Upper lobe of left lung (tissue), 6 donors: ENCODE measurements at places on chromosomes 5 and 9.

GRCh38 chr9:87068177-87068840, 121.0 kb upstream of the GAS1 start:
- H3K36me3 ChIP-seq = no peaks in the 10 kb centered on the region
- no peak overlapping the region for H3K27ac ChIP-seq
- no peaks in the 10 kb centered on the region for H3K4me1 ChIP-seq
- H3K27me3 ChIP-seq = no peaks in the 10 kb centered on the region
- H3K4me3 ChIP-seq = no peak overlapping the region

DNA sequence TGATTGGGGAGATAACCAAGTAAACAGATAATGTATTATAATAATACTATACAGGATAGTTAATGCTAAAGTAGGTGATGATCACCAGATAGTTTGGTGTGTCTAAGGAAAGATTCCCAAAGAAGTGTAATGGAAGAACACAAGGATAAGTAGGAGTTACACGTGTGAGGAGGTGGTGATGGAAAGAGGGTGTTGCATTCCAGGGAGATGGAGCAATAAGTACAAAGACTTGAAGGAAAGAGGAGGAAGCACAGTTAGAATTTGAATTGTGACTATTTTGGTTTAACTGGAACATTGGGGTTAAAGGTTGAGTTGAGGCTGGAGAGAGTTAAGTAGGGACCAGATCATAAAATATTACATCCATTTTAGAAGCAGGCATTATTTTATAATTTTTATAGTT, 76.9 kb downstream of the IPO11 start:
- no peaks in the 10 kb centered on the region for H3K4me1 ChIP-seq
- H3K36me3 ChIP-seq = no peaks in the 10 kb centered on the region
- no peaks in the 10 kb centered on the region for H3K27me3 ChIP-seq

- DNase-seq = no peak
- H3K4me1 ChIP-seq = no peaks in the 10 kb centered on the region
- H3K4me3 ChIP-seq = no peak overlapping the region
- H3K36me3 ChIP-seq = no peaks in the 10 kb centered on the region
- H3K27me3 ChIP-seq = no peaks in the 10 kb centered on the region
- no peak overlapping the region for H3K27ac ChIP-seq
These were observed 12.0 kb upstream of the FSTL4 start for GRCh38 chr5:133624316-133624715.

DNA sequence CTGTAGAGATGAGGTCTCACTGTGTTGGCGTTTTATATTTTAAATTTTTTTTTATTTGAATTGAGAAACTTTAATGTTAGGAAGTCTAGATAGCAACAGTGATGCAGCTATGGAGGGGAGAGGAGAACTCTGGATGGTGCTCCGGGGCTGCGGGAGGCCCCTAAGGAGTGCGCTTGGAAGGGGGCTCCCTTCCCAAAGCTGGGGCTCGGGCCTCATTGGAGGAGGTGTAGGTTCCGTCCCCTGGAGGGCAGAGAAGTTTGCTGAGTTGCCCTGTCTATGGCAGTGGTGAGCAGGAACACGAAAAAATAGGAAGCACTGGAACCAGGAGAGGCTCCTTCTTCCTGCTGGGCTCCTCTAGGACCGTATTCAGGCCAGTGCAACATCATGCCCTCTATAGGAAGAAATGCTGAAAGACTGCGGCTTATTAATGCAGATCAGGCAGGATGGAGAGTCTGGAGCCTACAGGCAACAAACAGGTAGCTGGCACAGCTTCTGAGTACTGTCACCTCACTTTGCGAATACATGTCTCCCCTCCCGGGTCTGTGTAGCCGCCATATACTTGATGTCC, 16.1 kb downstream of the AHRR start:
- H3K27ac ChIP-seq = no peak overlapping the region
- DNase-seq = no peak
- no peak overlapping the region for H3K4me3 ChIP-seq
- H3K36me3 ChIP-seq = no peaks in the 10 kb centered on the region
- H3K27me3 ChIP-seq = no peaks in the 10 kb centered on the region
- H3K4me1 ChIP-seq = no peaks in the 10 kb centered on the region

- H3K4me3 ChIP-seq = no peak overlapping the region
- H3K27me3 ChIP-seq = no peaks in the 10 kb centered on the region
- no peak overlapping the region for H3K27ac ChIP-seq
- H3K4me1 ChIP-seq = peaks cover 28% of the 10 kb centered on the region
These were observed 102.7 kb upstream of the IER5L start for GRCh38 chr9:129280623-129281271.

GRCh38 chr9:104386013-104386412, 118.0 kb upstream of the OR13F1 start:
- no peaks in the 10 kb centered on the region for H3K36me3 ChIP-seq
- H3K27ac ChIP-seq = no peak overlapping the region
- H3K4me1 ChIP-seq = no peaks in the 10 kb centered on the region

DNA sequence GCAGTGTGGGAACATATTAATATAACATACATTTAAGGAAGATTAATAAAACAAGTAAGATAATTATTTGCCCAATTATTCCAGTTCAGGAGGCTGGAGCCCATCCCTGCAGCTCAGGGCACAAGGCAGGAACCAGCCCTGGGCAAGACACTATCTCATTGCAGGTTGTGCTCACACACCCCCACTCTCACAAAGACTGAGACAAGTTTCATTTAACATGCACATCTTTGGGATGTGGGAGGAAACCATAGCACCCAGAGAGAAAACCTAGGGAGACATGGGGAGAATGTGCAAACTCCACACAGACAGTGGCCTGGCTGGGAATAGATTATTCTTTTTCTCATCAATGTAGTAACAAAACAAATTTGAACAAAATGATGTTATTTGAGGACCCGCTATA, 279.1 kb downstream of the MCTP1 start:
- no peaks in the 10 kb centered on the region for H3K27me3 ChIP-seq
- no peak overlapping the region for H3K27ac ChIP-seq
- no peak for DNase-seq
- no peaks in the 10 kb centered on the region for H3K36me3 ChIP-seq

GRCh38 chr9:29969856-29970647, 2396.8 kb upstream of the C9orf72 start:
- no peaks in the 10 kb centered on the region for H3K36me3 ChIP-seq
- no peak for DNase-seq
- H3K27me3 ChIP-seq = no peaks in the 10 kb centered on the region
- no peak overlapping the region for H3K27ac ChIP-seq
- H3K4me3 ChIP-seq = no peak overlapping the region
- H3K4me1 ChIP-seq = no peaks in the 10 kb centered on the region

- no peak for DNase-seq
- H3K36me3 ChIP-seq = no peaks in the 10 kb centered on the region
- no peak overlapping the region for H3K27ac ChIP-seq
- H3K4me1 ChIP-seq = no peaks in the 10 kb centered on the region
These were observed 163.4 kb downstream of the TLE4 start for GRCh38 chr9:79735023-79735779.

GRCh38 chr9:109342878-109343277, 22.0 kb upstream of the EPB41L4B start:
- H3K4me3 ChIP-seq = no peak overlapping the region
- no peak for DNase-seq
- H3K27me3 ChIP-seq = no peaks in the 10 kb centered on the region
- no peaks in the 10 kb centered on the region for H3K4me1 ChIP-seq
- no peaks in the 10 kb centered on the region for H3K36me3 ChIP-seq
- no peak overlapping the region for H3K27ac ChIP-seq

DNA sequence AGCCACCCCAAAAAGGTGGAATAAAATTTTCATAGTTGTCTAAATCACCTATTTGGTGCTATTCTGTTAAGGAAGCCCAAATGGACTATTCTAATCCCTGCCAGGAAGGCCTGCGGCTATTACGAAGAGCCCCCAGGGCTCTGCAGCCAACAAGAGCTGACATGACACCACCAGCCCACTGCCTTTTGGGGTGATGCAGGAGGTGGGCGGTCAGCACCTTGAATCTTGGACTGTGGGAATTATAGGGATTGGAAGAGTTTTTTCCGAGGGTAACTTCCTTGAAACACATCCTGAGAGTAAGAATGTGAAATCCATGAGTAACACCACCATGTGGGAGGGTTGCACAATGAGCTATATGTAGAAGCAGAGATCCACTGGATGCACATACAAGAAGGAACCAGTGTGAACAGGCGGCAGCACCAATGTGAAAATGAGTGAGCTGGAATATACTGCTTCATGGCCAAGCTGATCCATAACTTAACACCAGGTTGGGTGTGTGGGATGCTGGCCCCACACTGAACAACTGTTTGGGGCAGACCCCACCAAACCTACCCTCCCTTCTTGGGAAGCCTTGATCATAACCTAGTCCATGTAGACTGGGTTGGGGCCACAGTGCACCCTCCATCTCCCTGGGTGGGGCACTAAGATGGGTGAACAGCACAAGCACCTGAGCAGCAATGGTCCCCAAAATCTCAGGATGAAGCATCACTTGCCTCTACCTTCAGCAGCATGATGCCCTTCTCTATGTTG, 239.0 kb downstream of the FSTL4 start:
- no peak overlapping the region for H3K27ac ChIP-seq
- H3K4me1 ChIP-seq = no peaks in the 10 kb centered on the region
- H3K27me3 ChIP-seq = no peaks in the 10 kb centered on the region
- no peak overlapping the region for H3K4me3 ChIP-seq
- H3K36me3 ChIP-seq = no peaks in the 10 kb centered on the region
- DNase-seq = no peak

- H3K27ac ChIP-seq = no peak within 1 kb of the TSS
- H3K27me3 ChIP-seq = no peaks in the 10 kb centered on the region
- H3K4me3 ChIP-seq = peak within 1 kb of the TSS; percentile 44
- H3K36me3 ChIP-seq = no peaks in the 10 kb centered on the region
- H3K4me1 ChIP-seq = peaks cover 8% of the 10 kb centered on the region
These were observed at the start of gene STK32A for GRCh38 chr5:147234825-147235635. Gene STK32A, plus strand, starts transcription at chr5:147235026. Its CDS starts 4,609 bp downstream, at chr5:147239635.

DNA sequence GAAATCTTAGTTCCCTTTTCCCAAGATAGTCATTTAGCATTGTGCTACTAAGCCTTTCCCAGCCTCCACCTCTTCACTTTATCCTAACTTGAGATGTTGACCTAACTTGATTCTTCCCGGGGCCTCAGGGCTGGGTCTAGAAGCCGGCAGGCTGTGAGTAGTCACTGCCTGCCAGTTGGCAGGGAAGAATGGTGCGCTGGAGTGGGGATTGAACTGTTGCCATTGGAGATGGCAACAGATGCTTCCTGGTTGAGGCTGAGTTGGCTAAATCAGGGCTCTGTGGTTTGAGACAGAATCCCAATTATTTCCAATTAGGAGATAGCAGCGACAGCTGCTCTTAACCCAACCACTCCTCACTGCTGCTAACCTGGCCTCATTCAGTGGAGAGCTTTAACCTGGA, 343.1 kb downstream of the BRINP1 start:
- no peak overlapping the region for H3K4me3 ChIP-seq
- H3K4me1 ChIP-seq = no peaks in the 10 kb centered on the region
- H3K36me3 ChIP-seq = no peaks in the 10 kb centered on the region
- peak overlapping the region; percentile 23 for H3K27ac ChIP-seq
- H3K27me3 ChIP-seq = no peaks in the 10 kb centered on the region
- no peak for DNase-seq

DNA sequence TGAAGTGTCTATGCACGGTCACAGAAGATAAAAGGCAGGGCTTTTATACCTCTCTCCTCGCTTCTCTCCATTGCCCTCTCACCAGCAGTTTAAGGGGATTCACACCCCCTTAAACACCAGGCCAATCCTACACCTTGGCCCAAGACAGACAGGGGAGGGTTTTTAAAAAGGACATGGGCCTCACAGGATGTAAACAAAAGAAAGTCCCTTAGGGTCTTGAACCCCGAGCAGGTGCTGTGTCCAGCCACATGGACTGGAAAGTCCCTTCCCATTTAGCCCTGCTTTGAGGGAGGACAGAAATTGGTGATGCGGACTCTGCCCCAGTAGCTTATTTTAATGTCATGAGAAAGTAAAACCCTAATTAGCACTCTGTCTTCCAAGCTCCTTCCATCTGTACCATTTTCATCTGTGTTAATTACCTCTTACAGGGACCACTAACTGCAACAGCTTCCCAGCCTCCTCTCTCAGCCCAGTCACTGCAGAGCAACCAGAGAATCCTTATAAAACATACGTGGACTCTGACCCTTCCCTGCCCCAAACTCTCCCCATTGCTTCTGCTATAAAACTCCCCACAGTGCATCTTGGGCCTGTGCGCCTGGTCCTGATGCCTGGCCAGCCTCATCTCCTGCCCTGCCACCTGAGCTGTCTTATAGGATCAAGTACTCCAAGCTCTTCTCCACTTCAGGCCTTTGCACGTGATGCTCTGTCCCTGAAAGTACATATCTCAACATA, 16.7 kb downstream of the WHRN start:
- H3K27ac ChIP-seq = no peak overlapping the region
- no peaks in the 10 kb centered on the region for H3K4me1 ChIP-seq
- no peaks in the 10 kb centered on the region for H3K27me3 ChIP-seq
- DNase-seq = no peak

GRCh38 chr5:59517926-59518585, 375.5 kb downstream of the PDE4D start:
- DNase-seq = no peak
- H3K4me1 ChIP-seq = no peaks in the 10 kb centered on the region
- H3K4me3 ChIP-seq = no peak overlapping the region
- H3K36me3 ChIP-seq = no peaks in the 10 kb centered on the region
- no peak overlapping the region for H3K27ac ChIP-seq

DNA sequence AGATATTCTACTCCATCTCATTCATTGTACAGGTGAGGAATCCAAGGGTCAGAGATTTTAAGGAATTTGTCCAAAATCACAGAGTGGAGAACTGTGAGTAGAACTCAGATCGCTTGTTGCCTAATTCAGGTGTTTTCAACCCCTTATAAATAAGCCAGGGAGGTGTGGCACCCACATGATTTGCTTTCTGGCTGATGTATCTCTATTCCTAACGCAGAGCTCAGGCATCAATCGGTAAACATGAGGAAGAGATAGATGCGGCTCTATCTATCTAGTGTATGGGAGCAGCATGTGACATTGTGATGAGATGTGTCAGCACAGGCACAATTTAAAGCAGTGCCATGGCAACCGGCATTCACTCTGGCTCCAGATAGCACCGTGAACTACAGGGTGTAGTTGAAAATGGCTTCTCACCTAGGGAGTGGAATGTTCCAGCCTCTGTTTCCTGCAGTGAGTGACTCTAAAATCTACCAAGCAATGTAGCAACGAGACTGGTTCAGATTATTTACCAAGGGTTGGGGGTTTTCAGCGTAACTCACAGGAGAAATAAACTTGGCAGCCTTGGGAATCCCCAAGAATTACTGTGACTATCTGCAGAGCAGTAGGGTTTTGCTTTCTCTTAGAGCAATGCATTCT, 53.4 kb upstream of the SUB1 start:
- no peaks in the 10 kb centered on the region for H3K27me3 ChIP-seq
- no peak overlapping the region for H3K27ac ChIP-seq
- H3K36me3 ChIP-seq = no peaks in the 10 kb centered on the region
- no peak overlapping the region for H3K4me3 ChIP-seq
- H3K4me1 ChIP-seq = peaks cover 7% of the 10 kb centered on the region
- no peak for DNase-seq

DNA sequence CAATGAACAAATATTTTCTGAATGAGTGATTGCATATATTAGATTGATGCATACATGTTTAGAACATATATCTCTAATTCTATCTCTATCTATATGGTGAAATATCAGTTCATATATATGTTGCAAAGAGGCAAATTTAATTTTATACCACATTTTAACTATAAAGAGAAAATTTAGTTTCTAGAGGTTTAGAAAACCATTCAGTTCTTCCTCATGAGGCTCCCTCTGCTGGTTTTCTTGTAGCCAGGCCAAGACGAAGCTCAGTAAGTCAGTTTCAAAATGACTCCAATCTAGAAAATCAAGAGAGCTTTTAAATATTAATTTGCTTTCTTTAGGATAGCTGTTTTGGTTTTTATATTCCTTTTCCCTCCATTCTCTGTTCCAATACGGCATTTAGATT, 312.1 kb downstream of the TMEM232 start:
- H3K36me3 ChIP-seq = no peaks in the 10 kb centered on the region
- H3K4me1 ChIP-seq = no peaks in the 10 kb centered on the region
- no peaks in the 10 kb centered on the region for H3K27me3 ChIP-seq
- no peak overlapping the region for H3K4me3 ChIP-seq
